HCT116 (cell line): ENCODE measurements at places on chromosomes 11 and 22. TPM values are rescaled to one million over a fixed set of nuclear protein-coding genes. Genes with fewer than 3 reads are reported as not detected.
A peak's percentile ranks its signal among the peaks of the same experiment; 100 is the strongest.

GRCh38 chr11:2526808-2527381 is 82.1 kb downstream of the KCNQ1 start:
- no peaks in the 10 kb centered on the region for H3K4me1 ChIP-seq
- no peak for DNase-seq
- no peaks in the 10 kb centered on the region for H3K27me3 ChIP-seq
- no peaks in the 10 kb centered on the region for H3K36me3 ChIP-seq

DNA sequence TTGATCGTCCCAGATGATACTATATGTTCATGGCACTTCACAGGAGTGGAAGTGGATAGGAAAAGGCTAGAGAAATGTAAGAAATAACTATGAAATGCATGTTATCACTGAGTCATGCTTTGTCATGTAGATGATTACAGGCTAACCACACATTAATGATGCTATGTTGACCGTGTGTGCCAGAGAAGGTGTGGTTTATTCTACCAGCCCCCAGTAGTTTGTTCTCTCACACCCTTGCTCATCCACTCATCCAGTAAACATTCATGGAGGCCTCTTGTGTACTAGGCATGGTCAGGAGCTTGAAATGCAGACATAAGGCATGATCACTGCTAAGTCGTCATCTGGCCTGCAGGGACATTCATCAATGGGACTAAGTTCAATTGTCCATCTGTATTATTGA is 153.0 kb upstream of the PITPNB start:
- no peaks in the 10 kb centered on the region for H3K36me3 ChIP-seq
- peaks cover 76% of the 10 kb centered on the region for H3K27me3 ChIP-seq
- no peak overlapping the region for H3K4me3 ChIP-seq
- H3K4me1 ChIP-seq, result no peaks in the 10 kb centered on the region

- DNase-seq, result no peak
- no peak overlapping the region for H3K4me3 ChIP-seq
- no peaks in the 10 kb centered on the region for H3K4me1 ChIP-seq
- H3K27me3 ChIP-seq, result no peaks in the 10 kb centered on the region
- no peaks in the 10 kb centered on the region for H3K36me3 ChIP-seq
These were observed 58.2 kb downstream of the OR10A6 start for GRCh38 chr11:7872890-7873289.

DNA sequence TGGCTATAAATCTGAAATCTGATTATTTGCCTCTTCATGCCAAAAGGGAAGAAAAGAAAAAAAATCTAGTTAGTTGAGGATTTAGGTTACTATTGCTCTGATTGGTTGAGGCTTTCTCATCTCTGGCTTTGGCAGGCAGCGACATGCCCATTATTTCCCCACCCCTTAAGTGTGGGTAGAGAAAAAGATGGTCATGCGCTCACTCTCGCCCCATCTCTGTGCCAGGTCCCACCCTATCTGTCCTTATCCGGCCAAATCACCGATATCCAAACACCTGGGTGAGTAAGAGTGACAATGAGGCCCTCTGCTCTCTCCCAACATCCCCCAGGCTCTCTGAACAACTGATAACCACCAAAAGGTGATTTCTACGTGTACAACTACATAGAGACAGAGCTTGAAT is 31.2 kb upstream of the SNX19 start:
- H3K4me3 ChIP-seq, result no peak overlapping the region
- H3K27ac ChIP-seq, result no peak overlapping the region
- no peaks in the 10 kb centered on the region for H3K4me1 ChIP-seq

- peaks cover 46% of the 10 kb centered on the region for H3K4me1 ChIP-seq
- peak overlapping the region; percentile 96 for H3K27ac ChIP-seq
- H3K4me3 ChIP-seq, result peak overlapping the region; percentile 86
- peaks cover 31% of the 10 kb centered on the region for H3K36me3 ChIP-seq
These were observed 528 bp downstream of the WEE1 start for GRCh38 chr11:9573775-9574621.

DNA sequence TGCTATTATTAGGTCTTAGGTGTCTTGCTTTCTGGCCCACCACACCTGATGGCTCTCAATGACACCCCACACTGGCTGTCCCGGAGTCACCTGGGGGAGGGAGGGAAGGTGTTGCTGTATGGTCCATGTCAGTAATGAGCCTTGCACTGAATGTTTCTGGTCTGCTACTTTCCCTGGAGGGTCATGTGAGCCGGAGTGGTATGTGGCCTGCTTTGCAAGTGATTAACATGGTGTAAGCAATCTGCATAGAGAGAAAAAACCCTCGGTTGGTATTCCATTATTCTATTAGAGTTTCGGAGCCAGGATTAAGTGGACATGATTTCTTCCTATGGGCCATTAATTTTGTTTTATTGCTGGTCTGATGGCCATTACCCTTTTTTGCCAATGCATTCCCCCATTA is 63.9 kb downstream of the PKNOX2 start:
- no peak overlapping the region for H3K4me3 ChIP-seq
- no peaks in the 10 kb centered on the region for H3K36me3 ChIP-seq
- no peak for DNase-seq
- H3K4me1 ChIP-seq, result no peaks in the 10 kb centered on the region; the same call in 1 of the 2 replicates
- H3K27ac ChIP-seq, result no peak overlapping the region

DNA sequence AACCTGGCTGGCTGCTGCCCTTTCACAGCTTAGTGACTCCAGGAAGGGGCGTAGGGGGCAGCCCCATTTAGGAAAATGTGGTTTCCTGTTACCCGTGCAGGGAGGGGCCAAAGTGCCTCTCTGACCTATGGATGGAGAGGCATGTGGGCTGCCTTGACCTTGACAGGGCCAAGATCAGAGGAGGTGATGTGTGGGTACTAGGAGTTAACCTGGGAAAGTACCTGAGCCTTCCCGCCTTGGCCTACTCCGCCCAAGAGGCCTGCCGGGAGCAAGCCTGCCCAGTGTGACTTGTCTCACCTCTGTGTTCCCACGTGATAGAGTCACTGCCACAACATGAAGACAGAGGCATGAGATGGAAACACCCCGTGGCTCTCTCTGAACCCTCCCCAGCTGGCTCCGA is 33.4 kb downstream of the GRAMD4 start:
- no peak for DNase-seq
- no peaks in the 10 kb centered on the region for H3K36me3 ChIP-seq
- no peaks in the 10 kb centered on the region for H3K27me3 ChIP-seq
- no peak overlapping the region for H3K27ac ChIP-seq
- H3K4me1 ChIP-seq, result no peaks in the 10 kb centered on the region
- H3K4me3 ChIP-seq, result no peak overlapping the region

CATSPER1 gene
- total RNA-seq, result 2.4 TPM

- no peak overlapping the region for H3K4me3 ChIP-seq
- no peak for DNase-seq
- no peaks in the 10 kb centered on the region for H3K27me3 ChIP-seq
- H3K27ac ChIP-seq, result no peak overlapping the region
- peaks cover 18% of the 10 kb centered on the region for H3K4me1 ChIP-seq
These were observed 373.1 kb downstream of the ETS1 start for GRCh38 chr11:128214263-128214662.

GRCh38 chr22:39926753-39927152 is 25.9 kb downstream of the GRAP2 start:
- no peak for DNase-seq
- peaks cover 79% of the 10 kb centered on the region for H3K27me3 ChIP-seq
- no peaks in the 10 kb centered on the region for H3K36me3 ChIP-seq
- H3K4me1 ChIP-seq, result no peaks in the 10 kb centered on the region

DNA sequence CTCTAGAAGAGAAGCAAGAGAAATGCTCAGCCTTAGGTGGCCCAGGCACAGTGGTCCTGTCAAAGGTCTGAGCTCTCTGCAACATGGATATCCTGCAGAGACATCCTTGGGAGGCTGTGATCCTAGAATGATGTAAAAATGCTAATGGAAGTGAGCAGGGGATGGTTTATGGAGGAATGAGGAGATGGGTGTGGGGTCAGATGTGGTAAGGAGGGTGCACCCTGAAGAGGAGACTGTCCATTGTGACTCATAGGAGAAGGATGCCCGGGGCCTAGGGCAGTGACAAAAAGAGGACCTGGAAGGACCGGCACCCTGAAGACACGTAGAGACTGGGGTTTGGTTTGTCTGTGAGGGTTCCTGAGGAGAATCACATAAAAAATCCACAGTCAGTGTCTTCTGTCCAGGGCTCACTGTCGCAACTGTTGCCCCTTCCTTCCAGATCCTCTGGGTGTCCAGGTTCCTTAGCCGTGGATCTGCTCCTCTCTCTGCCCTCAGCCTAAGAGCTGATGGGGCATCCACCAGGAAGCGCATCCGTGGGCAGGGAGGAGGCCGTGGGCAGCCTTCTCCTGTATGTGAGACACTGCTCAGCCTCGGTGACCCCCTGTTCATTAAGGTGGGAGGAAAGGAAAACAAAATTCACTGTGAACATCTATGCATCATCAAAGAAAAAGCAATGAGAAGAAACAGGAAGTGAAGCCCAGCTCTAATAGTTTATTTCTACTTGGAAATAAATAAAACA is 110.7 kb downstream of the VPREB1 start:
- peaks cover 11% of the 10 kb centered on the region for H3K27me3 ChIP-seq
- H3K4me1 ChIP-seq, result no peaks in the 10 kb centered on the region
- no peak overlapping the region for H3K4me3 ChIP-seq

PAFAH1B2 gene
- total RNA-seq, result 154 TPM

DNA sequence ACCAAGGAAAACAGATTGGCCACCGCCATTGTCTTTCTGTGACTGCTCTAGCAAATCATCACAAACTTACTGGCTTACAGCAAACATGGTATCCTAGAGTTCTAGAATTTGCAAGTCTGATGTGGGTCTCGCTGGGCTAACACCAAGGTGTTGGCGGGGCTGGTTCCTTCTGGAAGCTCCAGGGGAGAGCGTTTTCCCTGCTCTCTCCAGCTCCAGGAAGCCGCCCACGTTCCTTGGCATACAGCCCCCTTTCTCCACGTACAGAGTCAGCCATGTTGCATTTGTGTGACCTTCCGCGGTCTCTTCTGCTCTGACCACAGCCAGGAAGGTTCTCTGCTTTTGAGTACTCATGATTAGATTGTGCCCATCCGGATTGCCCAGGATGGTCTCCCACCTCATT is 27.5 kb downstream of the TBC1D22A start:
- H3K27ac ChIP-seq, result no peak overlapping the region
- H3K4me1 ChIP-seq, result no peaks in the 10 kb centered on the region
- no peak for DNase-seq

GRCh38 chr11:1438261-1438966 is 48.2 kb downstream of the MOB2 start:
- H3K27ac ChIP-seq, result no peak overlapping the region; the same call in 1 of the 2 replicates
- H3K27me3 ChIP-seq, result no peaks in the 10 kb centered on the region
- no peak overlapping the region for H3K4me3 ChIP-seq

DNA sequence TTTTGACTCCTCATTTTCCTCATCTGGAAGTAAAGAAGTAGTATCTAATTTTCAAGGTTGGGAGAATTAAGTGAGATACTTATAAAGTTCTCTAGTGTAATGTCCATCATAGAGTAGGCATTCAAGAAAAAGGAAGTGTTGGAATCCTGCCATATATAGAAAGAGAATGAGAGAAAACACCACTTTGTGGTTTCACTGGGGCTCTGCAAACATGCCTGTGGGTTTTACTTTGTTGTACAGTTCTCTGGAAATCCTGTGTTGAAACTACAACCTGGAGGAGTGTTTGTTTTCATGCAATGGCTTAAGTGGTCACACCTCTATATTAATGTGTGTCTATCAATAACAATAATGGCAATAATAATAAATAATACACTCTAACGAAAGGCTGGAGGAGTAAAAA is 741.7 kb downstream of the NELL1 start:
- H3K36me3 ChIP-seq, result no peaks in the 10 kb centered on the region
- DNase-seq, result no peak
- no peak overlapping the region for H3K4me3 ChIP-seq
- no peaks in the 10 kb centered on the region for H3K4me1 ChIP-seq

DNA sequence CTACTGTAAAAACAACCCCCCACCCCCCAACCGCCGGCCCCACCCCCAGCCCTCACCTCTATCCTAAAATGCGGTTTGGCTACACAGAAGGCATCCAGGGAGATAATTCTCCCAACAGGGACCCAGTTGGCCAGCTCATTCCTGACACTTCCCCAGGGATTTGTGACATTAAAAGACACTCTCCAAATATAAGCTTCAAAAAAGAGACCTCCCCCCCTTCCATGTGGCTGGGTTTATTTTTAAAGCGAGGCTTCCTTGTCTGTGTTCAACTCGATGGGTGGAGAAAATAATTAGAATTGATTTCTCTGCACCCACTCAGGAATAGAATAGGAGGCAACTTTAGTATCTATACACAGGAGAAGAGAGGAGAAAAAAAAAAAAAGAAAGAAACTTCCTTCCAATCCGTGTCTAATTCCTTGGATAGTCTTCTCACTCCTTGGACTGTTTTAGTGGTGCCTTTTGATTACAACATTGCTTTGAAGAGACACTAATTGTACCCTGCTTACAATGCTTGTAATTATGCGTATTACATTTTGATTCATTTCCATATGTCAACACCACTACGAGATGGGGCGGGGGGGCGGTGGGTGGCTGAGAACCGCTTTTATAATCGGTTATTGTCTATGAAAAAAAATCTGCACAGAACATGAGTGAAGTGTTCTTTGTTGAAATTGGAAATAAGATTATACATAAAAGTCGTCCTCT is 500.4 kb downstream of the MIAT start:
- H3K4me1 ChIP-seq, result no peaks in the 10 kb centered on the region
- H3K27me3 ChIP-seq, result peaks cover 17% of the 10 kb centered on the region; the same call in 1 of the 2 replicates
- H3K36me3 ChIP-seq, result no peaks in the 10 kb centered on the region
- no peak overlapping the region for H3K4me3 ChIP-seq

- DNase-seq, result no peak
- no peaks in the 10 kb centered on the region for H3K27me3 ChIP-seq
- peaks cover 22% of the 10 kb centered on the region for H3K4me1 ChIP-seq
- no peak overlapping the region for H3K27ac ChIP-seq
- no peak overlapping the region for H3K4me3 ChIP-seq
These were observed 17.9 kb downstream of the CD5 start for GRCh38 chr11:61120099-61120705.

HTR3B gene
- not detected for total RNA-seq

- H3K4me3 ChIP-seq, result no peak overlapping the region
- no peak overlapping the region for H3K27ac ChIP-seq
- H3K36me3 ChIP-seq, result no peaks in the 10 kb centered on the region
- DNase-seq, result no peak
- no peaks in the 10 kb centered on the region for H3K27me3 ChIP-seq
- peaks cover 4% of the 10 kb centered on the region; the same call in 1 of the 2 replicates for H3K4me1 ChIP-seq
These were observed 31.3 kb downstream of the DAGLA start for GRCh38 chr11:61711498-61711897.

RAB3IL1 gene
- 18.1 TPM for total RNA-seq

SGSM1 gene
- total RNA-seq, result 5.1 TPM

- H3K36me3 ChIP-seq, result no peaks in the 10 kb centered on the region
- H3K27me3 ChIP-seq, result no peaks in the 10 kb centered on the region
- DNase-seq, result no peak
- H3K4me3 ChIP-seq, result no peak overlapping the region
- H3K27ac ChIP-seq, result no peak overlapping the region
- H3K4me1 ChIP-seq, result peaks cover 12% of the 10 kb centered on the region
These were observed 6.9 kb downstream of the SMPD1 start for GRCh38 chr11:6397156-6397555.

DNA sequence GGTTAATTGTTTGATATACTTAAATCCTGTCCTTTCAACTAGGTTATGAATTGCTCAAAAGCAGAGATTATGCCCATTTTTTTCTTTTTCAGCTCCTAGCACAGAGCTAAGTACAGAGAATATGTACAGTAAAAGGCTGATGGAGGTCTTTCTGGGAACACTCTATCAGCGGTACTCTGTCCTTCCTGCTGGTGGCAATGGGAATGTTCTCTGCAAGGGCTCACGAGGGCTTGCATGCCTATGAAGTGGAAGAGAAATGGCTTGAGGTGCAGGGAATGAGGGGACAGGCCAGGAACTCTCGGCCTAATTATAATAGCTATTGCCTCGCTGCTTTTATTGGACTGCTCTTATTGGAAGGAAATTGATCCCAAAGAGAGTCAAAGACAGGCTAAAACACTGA is 83.7 kb upstream of the RAB1B start:
- no peak overlapping the region for H3K27ac ChIP-seq
- no peaks in the 10 kb centered on the region for H3K36me3 ChIP-seq
- no peak for DNase-seq
- no peaks in the 10 kb centered on the region for H3K27me3 ChIP-seq
- no peaks in the 10 kb centered on the region for H3K4me1 ChIP-seq
- H3K4me3 ChIP-seq, result no peak overlapping the region
